Stimulated activated CD4-positive, alpha-beta T cell treated with anti-CD3 and anti-CD28 coated beads, Interleukin-15, amount 100 ng/mL, for 1 hour (primary cell): ENCODE measurements at places on chromosomes 4 and X.

- DNase-seq, result no peak
Measured at GRCh38 chr4:169098969-169099690, 89.1 kb upstream of the CBR4 start.

DNA sequence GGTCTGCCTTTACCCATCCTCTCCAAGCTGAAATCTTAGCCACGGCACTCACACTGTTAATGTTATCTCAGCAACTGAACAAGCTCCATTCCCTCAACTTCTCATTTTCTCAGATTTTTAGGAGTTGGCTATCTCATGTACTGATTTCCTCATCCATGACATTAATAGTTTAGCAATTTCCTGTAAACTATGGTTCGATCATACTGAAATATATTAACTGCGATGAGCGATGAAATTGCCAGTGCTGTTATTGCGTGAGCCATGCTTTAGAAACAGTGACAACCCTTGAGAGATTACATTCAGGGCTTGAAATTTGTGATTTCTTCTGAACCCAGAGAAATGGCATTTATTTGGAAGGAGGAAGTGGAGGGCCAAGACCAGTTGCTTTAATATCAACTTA lies 223.7 kb downstream of the GPAT3 start:
- no peak for DNase-seq

GRCh38 chr4:26084414-26084813 lies 170.4 kb downstream of the SMIM20 start:
- DNase-seq, result no peak

DNA sequence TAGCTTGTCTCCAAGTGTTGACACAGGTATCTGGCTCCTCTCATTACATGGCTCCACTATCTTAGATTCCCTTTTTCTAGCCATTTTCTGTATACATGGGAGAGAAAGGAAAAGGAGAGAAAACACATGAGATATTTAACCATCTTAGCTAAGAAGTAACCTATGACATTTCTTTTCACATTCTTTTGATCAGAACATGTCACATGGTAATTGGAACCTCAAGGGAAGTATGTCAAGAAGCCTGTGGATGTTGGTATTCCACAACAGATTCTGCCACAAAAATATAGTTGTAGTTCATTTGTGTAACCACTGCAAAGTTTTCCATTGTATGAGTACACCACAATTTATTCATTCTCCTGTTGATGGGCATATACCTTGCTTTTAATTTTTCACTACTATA lies 18.7 kb upstream of the GABRB1 start:
- no peak for DNase-seq

DNA sequence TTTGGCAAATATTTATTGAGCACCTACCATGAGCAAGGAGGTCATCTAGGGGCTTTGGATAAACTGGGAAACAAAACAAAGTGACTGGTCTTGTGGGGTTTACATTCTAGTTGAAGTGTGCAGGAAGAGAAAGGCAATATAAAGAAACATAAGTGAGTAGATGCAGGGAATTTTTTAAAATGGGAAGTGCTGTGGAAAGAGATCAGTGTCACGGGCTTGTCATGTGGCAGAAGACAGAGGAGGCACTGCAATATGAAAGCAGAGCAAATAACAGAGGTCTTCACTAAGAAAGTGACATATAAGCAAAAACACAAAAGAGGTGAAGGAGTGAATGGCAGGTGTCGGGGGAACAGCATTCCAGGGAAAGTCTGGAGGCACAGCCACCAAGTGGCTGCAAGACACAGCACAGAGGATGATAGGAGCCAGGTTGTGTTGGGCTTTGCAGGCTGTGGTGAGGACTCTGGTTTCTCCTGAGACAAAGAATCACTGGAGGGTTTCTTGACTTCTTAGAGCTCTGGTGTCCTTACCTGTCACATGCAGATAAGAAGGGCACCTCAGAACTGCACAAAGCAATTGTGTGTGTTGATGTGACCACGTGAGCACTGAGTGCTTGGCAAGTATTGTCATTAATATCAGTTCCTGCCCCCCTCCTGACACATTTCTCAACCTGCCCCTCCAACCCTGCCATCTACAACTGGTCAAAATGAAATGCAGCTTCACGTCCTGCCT lies 143.5 kb downstream of the TSPAN5 start:
- DNase-seq, result no peak

GRCh38 chr4:110878956-110879355 lies 256.1 kb upstream of the PITX2 start:
- DNase-seq, result no peak

GRCh38 chr4:128483816-128484215 lies 196.2 kb upstream of the PGRMC2 start:
- DNase-seq, result no peak

DNA sequence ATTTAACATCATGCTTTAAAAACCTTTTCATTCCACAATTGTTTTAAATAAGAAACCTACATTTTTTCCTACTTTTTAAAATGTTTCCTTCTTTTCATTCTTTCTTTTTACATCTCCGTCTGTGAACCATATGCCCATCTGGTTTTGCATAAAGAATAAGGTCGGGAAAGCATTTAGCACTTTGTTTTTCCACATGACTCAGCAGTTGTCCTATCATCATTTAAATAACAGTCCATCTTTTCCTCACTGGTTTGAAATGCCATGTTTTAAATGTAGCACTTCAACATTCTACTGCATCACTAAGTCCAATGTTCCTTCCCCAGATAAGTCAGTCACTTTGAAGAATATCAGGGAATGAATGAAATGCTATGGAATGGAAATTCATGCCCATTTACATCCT lies 128.4 kb downstream of the SH3RF1 start:
- DNase-seq, result no peak

DNA sequence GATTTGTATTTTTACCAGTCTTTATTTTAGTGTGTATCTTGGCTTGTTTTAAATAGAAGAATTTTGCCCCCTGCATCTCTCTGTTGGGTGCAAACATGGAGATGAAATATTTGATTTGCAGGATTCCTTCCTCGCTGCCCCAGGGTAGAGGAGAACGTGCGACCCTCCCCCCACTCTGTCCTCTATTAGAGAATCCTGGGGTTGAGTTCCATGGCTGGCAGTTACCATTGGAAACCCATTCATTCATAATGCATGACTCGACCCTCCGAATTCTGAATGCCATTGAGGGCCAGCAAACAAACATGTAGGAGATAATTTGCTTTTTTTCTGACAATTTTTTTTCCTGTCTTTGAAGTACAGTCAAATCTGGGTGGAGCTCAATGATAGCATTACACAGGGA lies 53.7 kb downstream of the TRIM2 start:
- no peak for DNase-seq

- peak; percentile 12 for DNase-seq
Measured at GRCh38 chr4:15702941-15703403, at the start of gene BST1. BST1 (plus strand) TSS chr4:15703065; CDS start chr4:15703145, 80 bp downstream.

- DNase-seq, result no peak
Measured at GRCh38 chr4:161595230-161595771, 568.5 kb downstream of the FSTL5 start.

- DNase-seq, result no peak
Measured at GRCh38 chr4:102037566-102037965, 247.0 kb downstream of the BANK1 start.

DNA sequence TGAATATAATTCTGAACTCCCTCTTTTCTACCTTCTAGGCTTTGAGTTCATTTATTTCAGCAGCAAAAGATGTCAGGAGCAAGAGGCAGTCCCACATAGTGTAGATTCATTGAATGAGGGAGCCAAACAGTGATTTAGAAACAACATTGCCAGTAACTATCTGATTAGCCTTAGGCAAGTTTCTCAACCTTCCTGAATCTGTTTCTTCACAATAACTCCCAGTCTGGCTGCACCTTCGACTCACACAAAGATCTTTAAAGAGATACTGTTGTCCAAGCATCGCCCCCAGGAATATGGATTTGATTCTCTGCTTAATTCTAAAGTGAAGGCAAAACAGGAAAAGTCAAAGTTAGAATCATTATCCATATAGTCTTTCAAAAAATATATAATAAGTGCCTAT lies 1026.2 kb downstream of the DMD start:
- DNase-seq, result no peak
